ENCODE measurements at places on chromosomes 6 and 20. TPM values are rescaled to one million over a fixed set of nuclear protein-coding genes. Genes with fewer than 3 reads are reported as not detected.
A peak's percentile ranks its signal among the peaks of the same experiment; 100 is the strongest.

Gene MMP24
- 23.0 TPM for total RNA-seq

Gene RSPH3
- total RNA-seq = 2.2 TPM

Gene TMEM151B
- total RNA-seq = 2.4 TPM

Gene RFX6
- not detected for total RNA-seq

Gene OPN5
- not detected for total RNA-seq

Gene ENPP4
- total RNA-seq = 2.9 TPM

Gene HMGCLL1
- 0.24 TPM for total RNA-seq

Gene MCCD1
- total RNA-seq = not detected

Gene HFE
- 0.98 TPM for total RNA-seq

Gene MYH7B
- 0.42 TPM for total RNA-seq

Gene VSX1
- not detected for total RNA-seq

Gene TMEM244
- not detected for total RNA-seq

Gene PI3
- total RNA-seq = not detected

Gene LGSN
- total RNA-seq = 0.13 TPM

Gene CALHM6
- total RNA-seq = 0.68 TPM

Gene EPPIN
- not detected for total RNA-seq

Gene HLA-DQA2
- not detected for total RNA-seq

Gene NRM
- 36.5 TPM for total RNA-seq

DNA sequence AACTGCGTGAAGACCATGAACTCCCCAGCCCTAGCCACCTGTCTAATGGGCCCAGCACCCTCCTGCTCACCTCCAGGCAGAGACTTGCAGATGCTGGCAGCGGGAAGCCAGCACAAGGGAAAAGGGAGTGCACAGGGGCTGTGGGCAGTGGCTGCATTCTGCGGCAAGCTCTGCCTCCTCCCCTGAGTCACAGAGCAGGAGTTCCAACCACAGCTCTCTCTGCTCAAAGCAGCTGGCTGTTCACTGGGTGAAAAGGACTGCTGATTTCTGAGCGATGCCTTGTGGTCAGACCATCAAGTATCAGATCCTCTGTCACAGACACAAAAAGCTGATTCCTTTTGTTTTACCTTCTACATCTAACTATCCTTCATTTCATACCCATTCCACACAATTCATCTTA, 10.5 kb downstream of the NKX2-2 start:
- DNase-seq = no peak

DNA sequence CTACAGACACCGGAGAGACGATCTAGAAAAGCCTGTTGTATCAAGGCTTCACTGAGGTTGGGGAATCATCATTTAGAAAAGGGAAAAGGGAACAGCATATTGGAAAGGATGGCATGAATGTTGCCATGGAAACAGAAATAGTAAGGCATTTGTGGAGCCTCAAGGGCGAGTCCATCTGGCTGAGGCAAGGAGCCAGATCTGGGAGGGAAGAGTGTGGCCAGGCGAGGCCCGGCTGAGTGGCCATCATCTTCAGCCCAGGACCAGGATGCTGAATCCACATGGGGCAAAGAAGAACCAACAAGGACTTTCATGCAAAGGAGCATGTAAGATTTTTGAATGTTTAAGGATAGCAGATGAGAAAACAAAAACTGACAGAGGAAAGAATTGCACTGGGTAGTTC, 85.8 kb downstream of the MAP3K5 start:
- DNase-seq = no peak

- no peak for DNase-seq
These were observed 21.6 kb downstream of the DSE start for GRCh38 chr6:116392132-116393013.

- DNase-seq = no peak
These were observed 29.0 kb downstream of the MAP3K5 start for GRCh38 chr6:136763255-136763654.

- DNase-seq = no peak
These were observed 215.6 kb upstream of the ZNF217 start for GRCh38 chr20:53809217-53809616.

- DNase-seq = no peak
These were observed 121.9 kb downstream of the PHACTR3 start for GRCh38 chr20:59726281-59726595.

GRCh38 chr6:99736302-99736701, 129.7 kb downstream of the PRDM13 start:
- no peak for DNase-seq

DNA sequence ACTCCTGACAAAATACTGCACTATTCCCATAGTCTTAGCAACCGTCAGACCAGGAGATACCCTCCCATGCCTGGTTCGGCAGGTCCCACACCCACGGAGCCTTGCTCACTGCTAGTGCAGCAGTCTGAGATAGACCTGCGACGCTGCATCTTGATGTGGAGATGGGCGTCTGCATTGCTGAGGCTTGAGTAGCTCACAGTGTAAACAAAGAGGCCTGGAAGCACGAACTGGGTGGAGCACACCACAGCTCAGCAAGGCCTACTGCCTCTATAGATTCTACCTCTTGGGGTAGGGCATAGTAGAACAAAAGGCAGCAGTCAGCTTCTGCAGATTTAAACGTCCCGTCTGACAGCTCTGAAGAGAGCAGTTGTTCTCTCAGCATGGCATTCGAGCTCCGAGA, 25.4 kb downstream of the TMEM244 start:
- DNase-seq = no peak

- DNase-seq = no peak
These were observed 46.9 kb upstream of the MAPK13 start for GRCh38 chr6:36083446-36083845.

GRCh38 chr6:11033825-11034224, 10.3 kb downstream of the ELOVL2 start:
- no peak for DNase-seq

GRCh38 chr6:18432180-18432579, 45.0 kb downstream of the RNF144B start:
- no peak for DNase-seq

- peak; percentile 50 for DNase-seq
These were observed 68.7 kb downstream of the TOX2 start for GRCh38 chr20:43983359-43983758.

GRCh38 chr6:144744720-144745119, 459.6 kb downstream of the UTRN start:
- DNase-seq = no peak

DNA sequence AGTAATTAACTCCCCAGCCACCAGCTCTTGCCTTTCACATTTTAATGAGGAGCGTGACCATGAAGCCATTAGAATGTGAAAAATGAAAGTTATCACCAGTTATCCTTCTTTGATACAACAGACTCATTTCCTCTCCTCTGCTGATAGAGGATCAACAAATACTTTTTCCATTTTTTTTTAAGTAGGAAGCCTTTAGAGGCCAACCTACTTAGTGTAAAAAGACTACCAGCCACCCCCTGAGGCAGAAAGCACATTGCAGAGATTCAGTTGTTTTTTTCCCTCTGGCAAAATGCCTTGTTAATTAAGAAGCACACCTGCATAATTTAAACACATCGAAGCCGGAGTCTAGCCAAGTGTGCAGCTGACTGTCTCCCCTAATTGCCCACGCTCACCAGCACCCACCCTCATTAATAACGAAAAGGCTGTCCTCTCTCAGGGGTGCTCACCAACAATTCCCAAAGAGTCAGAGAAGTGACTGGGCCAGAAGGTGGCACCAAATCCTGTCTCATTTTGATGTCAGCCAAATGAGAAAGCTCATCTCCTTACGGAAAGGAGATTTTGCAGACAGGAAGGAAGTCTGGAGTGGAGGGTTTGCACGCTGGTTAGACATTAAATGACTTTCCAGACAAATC, 60.9 kb upstream of the MC3R start:
- DNase-seq = peak; percentile 50

GRCh38 chr20:58130156-58130555, 98.3 kb downstream of the ANKRD60 start:
- DNase-seq = no peak

- no peak for DNase-seq
These were observed 1.2 kb downstream of the IFNGR1 start for GRCh38 chr6:137217801-137218472.

DNA sequence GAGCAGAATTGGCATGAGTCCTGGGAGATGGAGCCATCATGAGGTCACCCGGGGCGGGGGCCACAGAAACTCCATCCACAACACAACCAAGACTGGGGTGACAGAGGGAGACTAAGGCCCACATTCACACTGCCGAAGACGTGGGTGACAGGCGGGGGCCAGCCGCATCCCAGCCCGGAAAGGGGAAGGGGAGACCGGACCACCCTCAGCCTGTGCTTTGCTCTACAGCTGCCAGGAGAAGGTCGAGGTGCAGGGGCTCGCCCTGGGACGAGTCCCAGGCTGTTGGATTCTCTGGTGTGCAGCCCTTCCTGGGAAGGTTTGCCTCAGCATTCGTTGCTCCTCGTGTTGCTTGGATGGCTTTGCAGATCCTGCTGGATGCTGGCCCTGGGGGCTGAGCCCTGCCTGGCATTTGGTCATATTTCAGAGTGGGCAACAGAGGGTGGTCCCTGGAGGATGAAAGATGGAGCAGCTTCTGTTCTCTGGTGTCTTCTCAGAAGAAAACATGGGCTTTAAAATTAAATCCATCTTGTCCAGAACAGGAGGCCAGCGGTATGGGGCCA, 328.9 kb downstream of the TAF4 start:
- DNase-seq = no peak

- no peak for DNase-seq
These were observed 695.9 kb downstream of the EPHA7 start for GRCh38 chr6:92723390-92723931.

GRCh38 chr6:90865513-90865912, 278.6 kb upstream of the MAP3K7 start:
- DNase-seq = no peak

- no peak for DNase-seq
These were observed 93.6 kb upstream of the ADGRF1 start for GRCh38 chr6:47135772-47136171.

DNA sequence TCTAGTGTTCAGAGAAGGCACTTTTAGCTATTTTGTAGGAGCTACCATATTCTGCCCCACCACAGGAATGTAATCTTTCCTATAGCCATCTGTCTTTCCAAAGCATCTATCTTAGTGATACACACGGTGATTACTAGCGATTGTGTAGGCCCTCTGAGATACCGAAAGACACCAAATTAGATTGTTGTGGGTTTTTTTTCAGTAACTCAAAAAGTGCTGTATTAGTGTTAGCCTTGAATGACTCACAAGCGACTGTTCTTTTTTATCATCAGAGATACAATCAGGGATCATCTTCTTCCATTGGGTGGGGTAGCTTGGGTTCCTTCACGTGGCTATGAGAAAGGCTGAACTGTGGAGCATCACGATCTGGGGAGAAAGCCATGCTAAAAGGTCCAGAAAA, 160.2 kb downstream of the MTFR2 start:
- DNase-seq = no peak

DNA sequence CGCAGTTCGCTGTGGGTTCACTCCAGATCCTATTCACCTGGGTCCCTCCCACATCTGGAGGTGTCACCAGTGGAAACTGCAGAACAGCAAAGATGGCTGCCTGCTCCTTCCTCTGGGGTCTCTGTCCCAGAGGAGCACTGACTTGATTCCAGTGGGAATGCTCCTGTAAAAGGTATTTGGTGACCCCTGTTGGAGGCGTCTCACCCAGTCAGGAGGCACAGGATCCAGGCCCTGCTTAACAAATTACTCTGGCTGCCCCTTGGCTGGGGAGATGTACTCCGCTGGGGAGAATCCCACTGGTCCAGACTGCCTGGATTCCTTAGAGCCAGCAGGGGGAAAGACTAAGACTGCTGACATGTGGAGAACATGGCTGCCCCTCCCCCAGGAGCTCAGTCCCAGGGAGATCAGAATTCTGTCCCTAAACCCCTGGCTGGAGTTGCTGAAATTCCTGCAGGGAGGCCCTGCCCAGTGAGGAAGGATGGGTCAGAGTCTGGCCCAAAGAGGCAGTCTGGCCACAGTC, 483.0 kb downstream of the CBLN4 start:
- DNase-seq = peak; percentile 46

DNA sequence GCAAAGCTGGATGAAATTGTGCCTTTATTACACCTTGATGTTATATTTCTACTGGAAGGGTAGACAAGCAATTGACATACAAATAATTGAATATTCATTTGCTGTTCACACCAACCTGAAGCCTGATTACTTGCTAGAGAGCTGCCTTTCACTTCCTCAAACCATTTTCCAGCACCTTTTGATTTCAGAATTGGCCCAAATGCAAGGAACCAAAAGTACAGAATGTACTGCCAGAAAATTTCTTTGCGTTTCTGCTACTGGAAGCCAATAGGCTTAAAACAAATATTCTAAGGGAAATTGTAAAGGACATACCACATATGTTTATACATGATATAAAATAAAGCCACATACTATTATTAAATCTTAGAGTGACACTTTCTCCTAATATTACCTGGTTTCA, 94.5 kb downstream of the RFPL4B start:
- no peak for DNase-seq

- no peak for DNase-seq
These were observed 3.3 kb downstream of the OSER1 start for GRCh38 chr20:44207126-44207723.

DNA sequence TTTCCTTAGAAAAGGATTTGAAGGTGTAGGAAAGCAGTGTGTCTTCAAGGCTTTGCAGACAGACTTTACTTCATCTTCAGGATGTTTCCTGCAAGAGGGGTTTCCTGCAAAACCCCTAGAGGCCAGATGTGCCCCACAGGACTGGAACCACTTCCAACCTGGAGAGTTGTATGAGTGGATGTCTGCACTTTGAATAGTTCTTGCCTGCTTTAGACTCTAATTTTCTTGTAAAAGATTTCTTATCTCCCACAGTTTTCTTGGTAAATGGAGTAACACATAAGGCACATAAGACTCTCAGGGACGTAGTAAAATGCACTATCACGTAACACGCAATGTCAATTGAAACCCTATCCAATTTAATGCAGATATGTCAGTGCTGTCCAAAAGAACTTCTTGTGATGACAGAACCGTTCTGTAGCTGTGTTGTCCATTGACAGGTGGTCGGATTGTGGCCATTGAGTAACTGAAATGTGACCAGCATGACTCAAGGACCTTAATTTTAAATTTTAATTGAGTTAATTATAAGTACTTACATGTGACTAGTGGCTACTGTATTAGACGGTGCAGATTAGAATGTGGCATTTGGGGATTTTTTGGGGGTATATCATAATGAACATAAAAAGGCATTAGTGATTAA, 118.7 kb downstream of the JARID2 start:
- DNase-seq = no peak

- DNase-seq = no peak
These were observed 143.2 kb downstream of the PREX1 start for GRCh38 chr20:48684501-48685041.

- no peak for DNase-seq
These were observed 643 bp upstream of the MAP3K4 start for GRCh38 chr6:160990847-160991405.

GRCh38 chr20:60313191-60313590, 355.0 kb downstream of the CDH26 start:
- no peak for DNase-seq

- no peak for DNase-seq
These were observed 98.8 kb downstream of the HAO1 start for GRCh38 chr20:7841291-7841970.

GRCh38 chr6:165034271-165034741, 275.1 kb downstream of the C6orf118 start:
- no peak for DNase-seq
